ENCODE measurements at places on chromosomes 6 and 20.

GRCh38 chr20:18835466-18836256 is 22.1 kb downstream of the SCP2D1 start:
- no peaks in the 10 kb centered on the region for H3K4me1 ChIP-seq
- no peaks in the 10 kb centered on the region for H3K27me3 ChIP-seq
- H3K4me3 ChIP-seq: no peak overlapping the region
- DNase-seq: no peak
- no peak overlapping the region for H3K27ac ChIP-seq

DNA sequence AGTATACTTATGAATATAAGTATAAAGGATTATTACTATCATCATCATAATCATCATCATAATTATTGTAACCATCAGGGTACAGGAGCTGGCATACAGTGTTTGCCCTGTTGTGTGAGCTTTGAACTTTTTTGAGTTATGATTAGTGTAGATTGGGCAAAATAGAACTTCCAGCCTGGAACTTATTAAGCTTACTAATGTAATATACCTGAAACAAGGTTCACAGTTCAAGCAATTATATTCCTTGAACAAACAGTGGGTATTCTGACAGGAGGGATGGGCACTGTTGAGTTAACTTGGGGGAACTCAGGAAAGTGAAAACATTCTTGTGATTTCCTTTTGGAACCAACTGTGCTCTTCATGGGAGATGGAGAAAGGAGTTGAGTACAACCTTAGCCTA is 680.0 kb downstream of the DOK5 start:
- no peak overlapping the region for H3K4me3 ChIP-seq
- DNase-seq: no peak
- no peak overlapping the region for H3K27ac ChIP-seq
- H3K36me3 ChIP-seq: no peaks in the 10 kb centered on the region
- no peaks in the 10 kb centered on the region for H3K4me1 ChIP-seq

GRCh38 chr6:46051962-46052361 is 36.3 kb upstream of the CLIC5 start:
- no peaks in the 10 kb centered on the region for H3K4me1 ChIP-seq
- no peak overlapping the region for H3K4me3 ChIP-seq
- H3K27me3 ChIP-seq: no peaks in the 10 kb centered on the region
- no peak for DNase-seq

- H3K4me3 ChIP-seq: no peak overlapping the region
- no peak overlapping the region for H3K27ac ChIP-seq
- no peaks in the 10 kb centered on the region for H3K27me3 ChIP-seq
- no peak for DNase-seq
- no peaks in the 10 kb centered on the region for H3K36me3 ChIP-seq
Observed at GRCh38 chr6:8149350-8149749, 47.0 kb upstream of the EEF1E1 start.

GRCh38 chr6:84379142-84379541 is 151.7 kb upstream of the CEP162 start:
- no peaks in the 10 kb centered on the region for H3K27me3 ChIP-seq
- no peak for DNase-seq
- H3K36me3 ChIP-seq: no peaks in the 10 kb centered on the region

- no peaks in the 10 kb centered on the region for H3K36me3 ChIP-seq
- H3K27me3 ChIP-seq: no peaks in the 10 kb centered on the region
- DNase-seq: no peak
- no peak overlapping the region for H3K27ac ChIP-seq
Observed at GRCh38 chr20:634148-634925, 18.7 kb downstream of the SRXN1 start.

DNA sequence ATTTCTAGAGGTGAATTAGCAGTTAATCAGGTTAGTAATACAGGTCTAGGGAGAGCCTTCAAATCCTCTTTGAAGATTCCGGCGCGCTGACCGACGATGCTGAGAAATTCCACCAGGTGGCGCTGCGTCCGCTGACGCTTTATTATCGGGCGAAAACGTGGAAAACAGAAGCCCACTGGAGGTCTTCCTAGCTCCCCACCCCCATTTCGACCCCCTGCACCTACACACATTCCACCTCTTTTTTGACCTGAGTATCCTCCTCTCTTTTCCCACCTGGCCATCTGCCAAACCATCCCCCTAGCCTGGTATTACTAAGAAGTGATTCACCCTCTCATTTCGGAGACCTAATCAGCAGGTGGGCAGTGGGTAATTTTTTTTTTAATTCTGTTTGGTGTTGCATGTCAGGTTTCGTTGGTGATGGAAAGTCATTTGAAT is 65.4 kb upstream of the RIN2 start:
- H3K27me3 ChIP-seq: no peaks in the 10 kb centered on the region
- peak; percentile 76 for DNase-seq
- H3K4me1 ChIP-seq: no peaks in the 10 kb centered on the region
- no peak overlapping the region for H3K4me3 ChIP-seq
- H3K27ac ChIP-seq: no peak overlapping the region

GRCh38 chr6:90730151-90730673 is 143.3 kb upstream of the MAP3K7 start:
- no peak overlapping the region for H3K4me3 ChIP-seq
- no peaks in the 10 kb centered on the region for H3K4me1 ChIP-seq
- no peaks in the 10 kb centered on the region for H3K36me3 ChIP-seq
- no peaks in the 10 kb centered on the region for H3K27me3 ChIP-seq
- H3K27ac ChIP-seq: no peak overlapping the region
- no peak for DNase-seq

GRCh38 chr6:5730585-5731263 is 276.0 kb downstream of the NRN1 start:
- H3K27ac ChIP-seq: no peak overlapping the region
- H3K4me3 ChIP-seq: no peak overlapping the region
- no peaks in the 10 kb centered on the region for H3K4me1 ChIP-seq
- no peaks in the 10 kb centered on the region for H3K36me3 ChIP-seq
- DNase-seq: no peak

- no peak overlapping the region for H3K27ac ChIP-seq
- no peaks in the 10 kb centered on the region for H3K27me3 ChIP-seq
- DNase-seq: no peak
Observed at GRCh38 chr20:58810116-58810878, 40.4 kb downstream of the GNAS-AS1 start.

DNA sequence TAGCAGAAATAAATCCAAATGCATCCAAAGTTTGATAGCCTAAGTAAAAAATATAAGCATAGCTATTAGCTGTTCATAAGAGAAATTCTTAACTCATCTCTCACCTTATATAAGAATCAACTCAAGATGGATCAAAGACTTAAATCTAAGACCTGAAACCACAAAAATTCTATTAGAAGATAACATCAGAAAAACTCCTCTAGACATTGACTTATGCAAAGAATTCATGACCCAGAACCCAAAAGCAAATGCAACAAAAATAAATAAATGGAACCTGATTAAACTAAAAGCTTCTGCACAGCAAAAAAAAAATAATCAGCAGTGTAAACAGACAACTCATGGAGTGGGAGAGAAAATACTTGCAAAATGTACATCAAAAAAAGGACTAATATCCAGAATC is 184.3 kb downstream of the TFAP2A start:
- no peak for DNase-seq
- no peak overlapping the region for H3K27ac ChIP-seq
- no peaks in the 10 kb centered on the region for H3K36me3 ChIP-seq
- no peaks in the 10 kb centered on the region for H3K4me1 ChIP-seq
- H3K4me3 ChIP-seq: no peak overlapping the region

DNA sequence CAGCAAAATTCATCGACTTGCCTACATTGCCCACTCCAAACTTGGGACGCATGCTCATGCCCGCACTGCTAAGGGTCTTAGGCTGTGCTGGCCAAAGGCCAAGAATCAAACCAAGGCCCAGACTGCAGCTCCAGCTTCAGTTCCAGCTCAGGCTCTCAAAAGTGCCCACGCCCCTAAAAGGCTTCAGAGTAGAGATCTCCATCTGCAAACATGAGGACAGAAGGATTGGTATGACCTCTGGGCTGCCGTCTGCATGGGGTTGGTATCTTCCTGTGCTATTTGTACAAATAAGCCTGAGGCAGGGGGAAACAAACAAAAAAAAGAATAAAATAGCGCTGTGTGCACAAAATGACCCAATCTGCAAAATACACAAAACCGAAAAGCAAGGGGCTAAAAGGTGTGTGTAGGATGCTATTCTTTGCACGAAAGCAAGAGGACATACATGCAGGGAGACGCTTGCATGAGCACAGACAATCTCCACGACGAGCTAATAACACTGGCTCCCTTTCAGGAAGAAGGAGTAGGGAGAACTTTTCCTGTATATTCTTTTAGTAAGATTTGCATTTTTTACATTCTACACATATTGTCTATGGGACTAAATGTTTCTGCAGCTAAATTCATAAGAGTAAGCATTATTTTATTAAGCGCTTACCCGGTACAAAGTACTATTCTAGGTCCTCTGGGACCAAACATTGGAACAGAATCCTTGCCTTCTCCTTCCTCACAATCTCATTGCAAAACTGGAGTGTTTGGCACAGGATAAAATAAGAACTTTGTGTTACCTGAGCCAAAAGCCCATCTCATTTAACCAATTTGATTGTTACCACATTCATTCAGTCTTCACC is 33.1 kb downstream of the ATP9A start:
- no peak overlapping the region for H3K27ac ChIP-seq
- no peak overlapping the region for H3K4me3 ChIP-seq
- H3K4me1 ChIP-seq: peaks cover 12% of the 10 kb centered on the region
- no peaks in the 10 kb centered on the region for H3K27me3 ChIP-seq

GRCh38 chr6:7684843-7685242 is 41.1 kb upstream of the BMP6 start:
- H3K36me3 ChIP-seq: no peaks in the 10 kb centered on the region
- H3K27me3 ChIP-seq: no peaks in the 10 kb centered on the region
- no peaks in the 10 kb centered on the region for H3K4me1 ChIP-seq
- DNase-seq: no peak

- H3K36me3 ChIP-seq: no peaks in the 10 kb centered on the region
- no peak overlapping the region for H3K4me3 ChIP-seq
- no peaks in the 10 kb centered on the region for H3K27me3 ChIP-seq
Observed at GRCh38 chr6:97462031-97462430, 179.0 kb upstream of the MMS22L start.

GRCh38 chr20:4776079-4776630 is 54.4 kb downstream of the PRND start:
- no peak overlapping the region for H3K4me3 ChIP-seq
- no peaks in the 10 kb centered on the region for H3K27me3 ChIP-seq
- no peaks in the 10 kb centered on the region for H3K4me1 ChIP-seq
- no peak overlapping the region for H3K27ac ChIP-seq
- DNase-seq: no peak
- no peaks in the 10 kb centered on the region for H3K36me3 ChIP-seq

GRCh38 chr6:13355043-13355945 is 27.0 kb upstream of the TBC1D7 start:
- H3K36me3 ChIP-seq: no peaks in the 10 kb centered on the region
- DNase-seq: no peak
- H3K4me3 ChIP-seq: no peak overlapping the region
- H3K4me1 ChIP-seq: no peaks in the 10 kb centered on the region

DNA sequence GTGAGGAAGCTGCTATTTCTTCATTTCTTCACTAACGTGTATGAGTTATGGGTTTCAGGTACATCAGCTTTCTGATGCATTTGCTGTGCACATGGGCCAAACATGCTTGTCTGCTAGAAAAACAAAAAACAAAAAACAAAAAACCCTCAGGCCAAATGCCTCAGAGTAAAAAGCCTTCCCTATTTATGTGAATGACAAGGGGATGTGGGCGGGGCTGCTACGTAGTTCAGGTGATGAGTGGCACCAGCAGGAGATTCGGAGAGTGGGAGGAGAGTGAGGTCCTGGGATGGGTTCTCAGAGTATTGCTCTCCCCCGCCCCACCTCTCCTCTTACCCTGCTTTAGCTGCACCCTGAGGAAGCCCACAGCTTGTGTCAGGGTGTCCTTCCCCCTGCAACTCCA is 596.8 kb upstream of the JAG1 start:
- no peak for DNase-seq
- no peaks in the 10 kb centered on the region for H3K27me3 ChIP-seq
- no peak overlapping the region for H3K27ac ChIP-seq
- H3K4me1 ChIP-seq: peaks cover 7% of the 10 kb centered on the region

DNA sequence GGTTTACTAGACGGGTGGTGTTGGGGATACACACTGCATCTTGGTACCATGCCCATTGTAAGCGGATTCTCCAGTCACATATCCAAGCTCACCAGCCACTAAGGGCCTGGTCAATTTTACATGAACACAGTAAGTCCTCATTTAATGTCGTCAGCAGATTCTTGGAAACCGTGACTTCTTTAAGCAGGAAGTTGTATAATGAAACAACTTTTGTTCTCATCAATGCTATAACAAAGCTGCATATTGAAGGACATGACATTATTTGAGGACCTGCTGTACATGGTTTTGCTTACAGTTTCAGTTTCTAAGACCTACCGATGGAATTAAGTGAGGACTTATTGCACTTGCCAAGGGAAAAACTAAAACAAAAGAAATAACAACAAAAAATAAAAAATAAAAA is 295.6 kb downstream of the SYNE1 start:
- no peaks in the 10 kb centered on the region for H3K27me3 ChIP-seq
- peaks cover 1% of the 10 kb centered on the region for H3K4me1 ChIP-seq
- H3K27ac ChIP-seq: no peak overlapping the region
- H3K36me3 ChIP-seq: no peaks in the 10 kb centered on the region
- H3K4me3 ChIP-seq: no peak overlapping the region

GRCh38 chr6:43103253-43103876 is 27.3 kb downstream of the PTK7 start:
- no peaks in the 10 kb centered on the region for H3K36me3 ChIP-seq
- no peak overlapping the region for H3K27ac ChIP-seq
- H3K4me1 ChIP-seq: peaks cover 1% of the 10 kb centered on the region
- H3K27me3 ChIP-seq: no peaks in the 10 kb centered on the region
- H3K4me3 ChIP-seq: no peak overlapping the region
- no peak for DNase-seq

DNA sequence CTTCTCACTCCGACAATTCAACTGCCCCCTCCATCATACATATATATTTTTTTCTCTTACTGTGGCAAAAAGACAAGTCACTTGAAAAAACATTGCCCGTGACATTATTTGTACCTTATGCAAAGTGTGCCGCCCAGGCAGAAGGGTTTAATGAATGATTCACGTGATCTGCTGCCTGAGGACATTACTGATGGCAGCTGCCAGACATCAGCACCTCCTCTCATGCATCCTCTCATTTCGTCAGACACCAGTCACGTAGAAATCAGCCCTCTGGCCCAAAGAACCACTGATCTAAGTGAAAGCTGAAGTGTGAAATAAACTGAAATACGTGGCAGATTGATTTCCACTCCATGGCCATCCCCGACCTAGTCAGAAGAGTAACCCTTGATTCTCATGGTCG is 218.8 kb upstream of the PDE10A start:
- no peaks in the 10 kb centered on the region for H3K27me3 ChIP-seq
- H3K4me1 ChIP-seq: no peaks in the 10 kb centered on the region
- no peak for DNase-seq
- H3K36me3 ChIP-seq: no peaks in the 10 kb centered on the region
- H3K4me3 ChIP-seq: no peak overlapping the region

DNA sequence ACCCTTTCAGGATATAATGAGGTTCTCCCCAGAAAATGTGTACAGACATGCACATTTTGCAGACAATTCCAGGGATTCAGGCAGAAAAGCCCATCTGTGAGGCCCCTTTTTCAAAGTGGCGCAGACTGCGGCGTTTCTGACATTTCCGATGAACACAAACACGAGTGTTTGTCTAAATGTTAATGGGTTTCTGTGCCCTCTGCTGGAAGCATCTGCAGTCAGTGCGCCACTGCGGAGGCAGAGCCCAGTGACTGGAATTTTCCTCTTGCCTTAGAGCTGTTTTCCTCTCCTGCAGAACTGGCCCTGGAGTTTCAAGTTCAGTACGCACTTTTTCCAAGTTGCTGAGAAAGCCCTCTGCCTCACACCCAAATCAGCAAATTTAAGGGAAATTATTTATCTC is 15.3 kb downstream of the ANKRD60 start:
- H3K36me3 ChIP-seq: no peaks in the 10 kb centered on the region
- H3K27me3 ChIP-seq: no peaks in the 10 kb centered on the region
- no peak overlapping the region for H3K4me3 ChIP-seq
- DNase-seq: no peak
